ENCODE measurements at places on chromosomes 16 and 17.

- no peak for DNase-seq
These were observed 272.8 kb downstream of the WWOX start for GRCh38 chr16:78372277-78372676.

GRCh38 chr16:67329901-67330300, 3.3 kb downstream of the LRRC36 start:
- no peak for DNase-seq

GRCh38 chr16:48950184-48950583, 331.5 kb downstream of the CBLN1 start:
- no peak for DNase-seq

DNA sequence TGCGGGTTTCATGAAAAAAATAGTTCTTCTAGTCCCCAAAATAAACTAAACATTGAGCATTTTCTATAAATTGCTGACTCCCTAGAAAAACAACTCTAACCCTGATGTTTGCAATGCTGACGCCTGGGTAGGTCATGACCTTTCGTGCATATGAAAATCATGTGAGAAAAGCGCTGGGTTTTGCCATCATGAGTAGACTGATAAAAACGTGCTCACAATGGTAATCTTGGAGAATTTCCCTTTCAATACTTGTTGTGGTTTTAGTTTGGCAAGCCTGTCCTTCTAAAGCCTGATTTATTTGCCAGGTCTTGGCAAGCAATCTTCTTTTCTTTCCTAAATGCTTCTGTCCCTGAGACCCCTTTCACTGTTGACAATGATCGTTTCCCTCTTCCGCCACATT, 4.0 kb upstream of the CLEC10A start:
- DNase-seq = no peak

DNA sequence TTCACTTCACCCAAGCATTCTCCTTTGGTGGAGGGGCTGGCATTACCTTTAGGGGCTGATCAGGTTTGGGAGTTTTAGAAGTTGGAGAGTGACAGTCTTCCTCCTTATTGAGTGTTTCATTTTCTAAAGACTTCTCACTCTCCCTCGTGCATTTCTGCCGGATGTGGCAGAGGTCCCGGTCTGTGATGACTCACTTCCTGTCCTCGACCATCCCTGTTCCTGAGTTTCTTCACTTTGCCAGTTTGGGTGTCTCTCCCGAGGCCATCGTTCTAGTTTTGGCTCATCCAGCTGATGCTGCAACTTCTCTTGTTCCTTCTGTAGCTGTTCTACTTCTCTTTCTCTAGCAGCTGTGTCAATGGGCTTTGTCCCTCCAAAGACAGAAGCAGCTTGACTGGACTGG, 104.3 kb downstream of the PHKB start:
- no peak for DNase-seq

GRCh38 chr16:77531752-77532151, 96.9 kb upstream of the ADAMTS18 start:
- no peak for DNase-seq

GRCh38 chr17:78585006-78585630, 7.9 kb upstream of the DNAH17 start:
- no peak for DNase-seq

DNA sequence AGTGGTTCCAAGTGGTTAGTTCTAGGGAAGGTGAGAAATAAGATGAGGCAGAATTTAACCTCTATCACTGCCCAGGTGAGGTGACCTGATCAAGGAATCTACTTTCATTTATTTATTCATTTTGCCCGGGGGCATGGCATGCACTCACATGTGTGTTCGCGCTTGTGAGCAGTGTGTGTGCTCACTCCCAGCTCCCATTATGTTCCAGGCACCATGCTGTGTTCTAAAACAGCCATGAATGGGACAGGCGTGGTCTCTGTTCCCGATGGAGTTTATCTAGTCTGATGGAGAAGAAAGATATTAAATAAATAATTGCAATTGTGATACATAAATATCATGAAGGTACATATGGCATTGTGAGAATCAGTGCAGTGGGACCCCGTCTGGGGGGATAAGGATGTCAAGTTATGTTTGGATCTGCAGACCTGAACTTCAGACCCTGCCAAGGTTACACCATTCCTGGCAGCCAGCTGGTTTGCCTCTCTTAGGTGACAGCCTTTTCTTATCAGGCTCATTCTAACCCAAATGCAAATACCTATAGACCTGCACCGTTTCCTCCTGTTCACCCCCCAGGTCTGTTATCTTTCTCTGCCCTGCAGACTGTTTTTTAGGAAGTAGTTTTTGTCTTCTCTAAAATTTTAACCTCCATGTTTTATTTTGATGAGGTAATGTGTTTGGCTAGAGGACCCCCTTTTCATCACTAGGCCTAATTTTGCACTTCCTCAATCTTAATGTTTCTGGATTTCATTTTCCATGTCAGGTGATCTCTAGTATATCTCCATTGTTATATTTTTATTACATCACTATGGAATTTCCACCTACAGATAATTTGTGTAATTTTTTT, 11.8 kb downstream of the CYB5B start:
- peak; percentile 41 for DNase-seq

- DNase-seq = peak; percentile 55
These were observed at the start of gene MRC2 for GRCh38 chr17:62627219-62627903. TSS of gene MRC2 (plus strand) at chr17:62627670. CDS start at chr17:62627803, 133 bp downstream.

- DNase-seq = no peak
These were observed 101.4 kb downstream of the RMI2 start for GRCh38 chr16:11446566-11447119.

- DNase-seq = no peak
These were observed 7.7 kb downstream of the BCAR1 start for GRCh38 chr16:75243667-75244224.

DNA sequence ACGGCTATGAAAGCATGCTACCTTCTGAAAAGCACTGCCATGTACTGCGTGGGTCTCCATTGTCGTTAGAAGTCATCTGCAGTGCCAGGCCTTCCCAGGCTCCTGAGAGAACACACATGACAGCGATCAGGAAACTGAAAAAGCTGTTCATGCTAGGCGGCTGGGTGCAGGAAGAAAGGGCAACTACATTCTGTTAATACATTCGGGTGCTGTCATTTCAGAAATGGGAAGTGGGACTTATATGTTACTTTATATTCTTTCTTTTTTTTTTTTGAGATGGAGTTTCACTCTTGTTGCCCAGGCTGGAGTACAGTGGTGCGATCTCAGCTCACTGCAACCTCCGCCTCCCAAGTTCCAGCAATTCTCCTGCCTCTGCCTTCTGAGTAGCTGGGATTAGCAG, 19.9 kb downstream of the CFAP20 start:
- DNase-seq = no peak

DNA sequence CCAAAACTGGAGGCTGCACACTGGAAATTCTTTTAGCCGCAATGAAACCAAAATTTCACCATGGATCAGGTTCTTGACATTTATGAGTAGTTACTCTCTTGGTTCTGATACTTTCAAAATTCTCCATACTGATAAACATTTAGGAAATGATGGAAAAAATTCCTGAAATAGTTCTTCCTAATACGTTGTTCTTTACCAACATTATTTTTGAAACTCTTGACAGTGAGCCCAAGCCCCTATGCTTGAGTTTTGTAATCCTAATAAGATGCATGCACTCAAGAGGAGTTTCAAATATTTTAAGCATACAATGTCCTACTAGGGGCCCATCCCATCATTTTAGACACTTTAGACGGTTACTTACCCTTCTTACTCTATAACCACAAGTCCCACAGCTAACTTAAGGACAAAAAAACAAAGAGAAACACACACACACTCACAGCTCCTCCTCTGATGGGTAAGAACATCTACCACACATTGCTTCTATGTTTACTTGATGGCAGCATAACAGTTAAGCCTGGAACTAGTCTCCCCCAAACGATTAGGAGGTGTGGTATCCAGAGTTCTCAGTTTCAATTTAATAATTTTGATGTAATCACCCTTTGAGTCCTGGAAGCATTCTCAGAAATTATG, 3.7 kb downstream of the VEZF1 start:
- no peak for DNase-seq

GRCh38 chr16:72664056-72664508, 383.8 kb downstream of the ZFHX3 start:
- DNase-seq = peak; percentile 5

DNA sequence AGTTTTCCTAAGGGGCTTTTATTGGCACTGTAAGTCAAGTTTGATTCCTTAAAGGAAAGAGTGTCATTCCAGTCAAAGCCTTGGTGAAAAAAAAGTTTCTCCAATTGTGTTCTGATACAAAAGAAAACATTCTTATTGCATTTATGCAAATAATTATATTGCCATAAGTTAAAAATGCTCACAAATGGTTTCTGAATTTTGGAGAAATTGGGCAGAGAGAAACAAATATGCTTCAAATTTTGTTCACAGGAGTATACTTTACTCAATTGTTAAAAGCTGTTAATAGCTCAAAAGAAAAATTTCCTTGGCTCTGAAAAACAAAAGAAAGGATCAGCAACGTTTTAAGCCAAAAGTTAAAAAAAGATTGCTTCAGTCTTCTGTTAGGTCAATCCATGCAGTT, 60.2 kb downstream of the PIGL start:
- no peak for DNase-seq

DNA sequence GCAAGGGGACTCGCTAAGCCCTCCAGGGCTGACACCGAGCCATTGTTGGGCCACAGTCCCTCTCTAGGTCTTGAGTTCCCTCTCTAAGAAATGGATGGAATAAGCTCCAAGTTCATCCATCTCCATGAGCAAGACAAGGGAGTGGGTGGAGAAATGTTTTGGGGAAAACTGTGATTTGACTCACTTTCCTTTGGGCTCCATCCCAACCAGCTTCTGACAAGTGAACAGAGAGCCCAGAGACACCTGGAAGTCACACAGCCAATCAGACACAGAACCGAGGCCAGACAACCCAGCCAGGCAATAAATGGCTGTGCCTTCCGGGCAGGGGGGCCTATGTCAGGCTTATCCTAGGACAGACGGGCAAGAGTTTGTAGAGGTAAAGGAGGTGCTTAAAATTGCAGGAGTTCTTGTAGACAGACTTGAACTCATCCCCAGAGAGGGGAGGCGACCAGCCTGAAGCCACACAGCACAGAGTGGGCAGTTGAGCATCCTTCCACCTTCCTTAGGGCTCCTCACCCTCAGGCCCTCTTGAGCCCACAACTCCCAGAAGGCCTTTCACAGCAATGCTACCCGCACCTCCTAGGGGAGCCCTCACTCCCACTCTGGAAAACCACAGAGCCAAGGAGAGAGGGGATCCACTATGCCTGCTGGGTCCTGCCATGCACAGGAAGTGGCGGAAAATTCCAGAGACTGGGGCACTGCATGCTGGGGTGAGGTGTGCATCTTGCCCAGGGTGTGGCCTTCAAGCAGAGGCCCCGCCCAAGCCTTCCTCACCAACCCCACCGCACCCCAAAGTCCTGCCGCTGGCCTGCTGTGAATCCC, 9.5 kb upstream of the FAM83G start:
- DNase-seq = no peak

GRCh38 chr16:11403534-11403795, 58.2 kb downstream of the RMI2 start:
- no peak for DNase-seq

- no peak for DNase-seq
These were observed 9.6 kb upstream of the CPD start for GRCh38 chr17:30368912-30369720.

- no peak for DNase-seq
These were observed 226.2 kb downstream of the CDRT15L2 start for GRCh38 chr17:20805751-20806150.

- DNase-seq = peak; percentile 61
These were observed 9.4 kb upstream of the TOM1L1 start for GRCh38 chr17:54891176-54891821.

DNA sequence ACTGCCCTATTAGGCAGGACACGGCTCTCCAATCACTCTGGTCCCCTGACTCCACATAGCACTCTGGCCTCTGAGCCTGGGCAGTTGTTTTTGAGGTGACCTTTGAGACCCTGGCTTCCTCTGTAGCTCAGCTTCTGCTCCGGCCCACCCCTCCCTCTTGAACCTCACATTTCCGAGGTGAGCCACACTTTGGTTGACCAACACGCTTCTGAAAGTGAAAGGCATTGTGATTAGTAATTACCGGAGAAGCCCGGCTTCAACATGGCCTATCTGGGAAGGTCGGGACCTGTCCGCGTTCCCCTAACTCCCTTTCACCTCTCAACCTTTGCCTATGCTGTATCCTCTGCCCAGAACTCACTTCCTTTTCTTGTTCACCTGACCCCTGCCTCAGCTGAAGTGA, 10.3 kb upstream of the ITGAX start:
- DNase-seq = no peak

DNA sequence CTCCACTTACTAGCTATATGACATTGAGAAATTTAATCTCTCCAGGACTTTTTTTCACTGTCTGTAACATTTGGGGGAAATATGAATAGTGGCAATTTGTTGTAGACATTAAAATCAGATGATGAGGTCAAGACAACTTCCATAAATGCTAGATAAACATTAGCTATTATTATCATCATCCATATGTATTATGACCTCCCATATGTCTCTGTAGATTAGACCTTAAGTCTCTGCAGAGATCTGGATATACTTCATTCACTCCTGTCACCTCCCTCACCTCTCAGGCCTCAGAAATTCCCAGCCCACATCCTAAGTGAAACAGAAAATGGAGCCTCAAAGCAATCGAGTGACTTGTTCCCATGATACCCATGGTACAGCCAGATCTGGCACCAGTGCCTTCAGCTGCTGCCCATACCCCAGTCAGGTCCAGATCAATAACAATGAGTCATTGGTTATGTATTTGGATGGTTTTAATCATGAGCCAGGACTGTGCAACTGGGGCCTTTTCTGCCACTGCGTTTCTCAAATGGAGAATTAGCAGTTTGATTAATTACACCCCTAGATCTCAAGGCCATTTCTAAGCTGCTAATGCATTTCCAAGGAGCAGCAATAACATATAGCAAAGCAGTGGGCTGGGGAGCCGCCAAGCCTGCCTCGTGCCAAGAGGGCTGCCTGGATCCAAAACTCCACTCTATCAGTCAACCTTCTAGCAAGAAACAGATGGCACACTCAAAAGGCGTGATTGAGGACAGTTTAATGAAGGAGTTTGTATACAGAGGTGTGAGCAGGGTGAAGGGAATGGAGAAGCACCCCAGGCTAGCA, 2.6 kb upstream of the FDXR start:
- DNase-seq = no peak

- peak; percentile 1 for DNase-seq
These were observed 271.5 kb upstream of the C16orf82 start for GRCh38 chr16:26795184-26795583.

DNA sequence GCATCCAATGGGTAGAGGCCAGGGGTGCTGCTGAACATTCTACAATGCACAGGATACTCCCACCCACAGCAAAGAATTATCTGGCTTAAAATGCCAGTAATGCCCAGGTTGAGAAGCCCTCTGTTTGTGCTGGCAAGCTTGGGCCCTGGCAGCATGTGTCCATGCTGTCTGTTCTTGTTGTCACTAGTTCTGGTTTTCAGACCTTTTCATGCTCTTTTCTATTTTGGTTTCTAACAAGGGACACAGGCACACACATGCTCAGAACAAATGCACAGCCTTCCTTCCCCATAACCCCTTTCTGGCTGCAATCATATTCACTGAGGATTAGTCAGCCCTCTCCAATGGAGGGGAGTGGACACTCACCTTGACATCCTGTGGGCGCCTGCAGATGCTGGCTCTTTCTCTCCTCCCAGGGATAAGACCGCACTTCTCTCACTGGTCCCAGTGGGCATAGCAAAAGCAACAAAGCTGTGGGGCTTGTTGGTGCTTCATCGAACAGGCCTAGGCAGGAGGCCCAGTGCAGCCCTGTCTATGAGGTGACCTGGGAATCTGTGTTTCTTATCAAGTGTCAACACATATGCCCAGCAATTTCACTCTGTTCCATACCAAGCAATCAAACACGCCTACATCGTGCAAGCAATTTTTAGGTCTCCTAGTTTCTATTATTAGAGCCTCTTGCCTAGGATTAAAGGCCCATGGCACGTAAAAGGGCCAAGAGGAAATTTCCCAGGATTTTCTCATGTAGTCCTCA, 271.1 kb upstream of the CCL2 start:
- no peak for DNase-seq
